ENCODE measurements at places on chromosomes 16 and 17.

DNA sequence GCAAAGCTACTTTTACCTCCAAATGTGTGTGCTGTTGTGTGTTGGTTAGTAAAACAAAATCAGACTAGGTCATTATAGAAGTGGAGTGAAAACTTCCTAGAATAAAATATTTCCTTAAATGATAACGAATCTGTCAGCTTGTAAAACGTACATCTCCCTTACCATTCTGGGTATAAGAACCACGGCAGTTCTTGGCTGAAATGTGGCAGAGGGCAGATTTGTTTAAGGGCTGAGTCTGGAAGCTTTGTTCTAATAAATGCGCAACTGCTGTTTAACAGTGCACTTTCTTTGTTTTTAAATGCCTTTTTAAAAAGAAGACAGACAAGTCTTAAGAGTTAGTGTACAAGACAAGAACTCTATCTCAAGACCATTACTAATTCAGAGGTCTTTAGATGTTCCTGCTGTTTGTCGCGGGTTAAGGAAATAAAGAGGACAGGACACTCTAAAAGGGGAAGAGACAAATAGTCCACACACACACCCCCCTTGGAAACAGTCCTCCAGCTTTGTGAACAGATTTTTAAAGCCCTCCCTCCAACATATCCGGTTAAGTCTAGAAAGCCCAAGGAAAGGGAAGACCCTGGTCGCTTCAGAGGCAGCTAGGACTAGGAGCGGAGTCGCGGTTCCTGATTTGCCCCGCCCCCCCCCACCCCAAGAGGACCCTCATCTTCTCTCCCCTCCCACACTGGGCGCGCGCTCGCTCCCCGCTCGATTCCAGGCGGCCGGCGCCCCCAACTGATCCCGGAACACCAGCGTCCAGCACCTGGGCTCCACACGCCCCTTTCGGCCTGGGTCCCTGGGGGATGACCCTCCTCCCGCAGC is 658 bp downstream of the SYNRG start:
- no peak for DNase-seq

GRCh38 chr17:78478757-78479297 is 98.4 kb downstream of the DNAH17 start:
- no peak for DNase-seq

GRCh38 chr17:69236464-69236863 is 7.8 kb upstream of the ABCA10 start:
- DNase-seq, result no peak

DNA sequence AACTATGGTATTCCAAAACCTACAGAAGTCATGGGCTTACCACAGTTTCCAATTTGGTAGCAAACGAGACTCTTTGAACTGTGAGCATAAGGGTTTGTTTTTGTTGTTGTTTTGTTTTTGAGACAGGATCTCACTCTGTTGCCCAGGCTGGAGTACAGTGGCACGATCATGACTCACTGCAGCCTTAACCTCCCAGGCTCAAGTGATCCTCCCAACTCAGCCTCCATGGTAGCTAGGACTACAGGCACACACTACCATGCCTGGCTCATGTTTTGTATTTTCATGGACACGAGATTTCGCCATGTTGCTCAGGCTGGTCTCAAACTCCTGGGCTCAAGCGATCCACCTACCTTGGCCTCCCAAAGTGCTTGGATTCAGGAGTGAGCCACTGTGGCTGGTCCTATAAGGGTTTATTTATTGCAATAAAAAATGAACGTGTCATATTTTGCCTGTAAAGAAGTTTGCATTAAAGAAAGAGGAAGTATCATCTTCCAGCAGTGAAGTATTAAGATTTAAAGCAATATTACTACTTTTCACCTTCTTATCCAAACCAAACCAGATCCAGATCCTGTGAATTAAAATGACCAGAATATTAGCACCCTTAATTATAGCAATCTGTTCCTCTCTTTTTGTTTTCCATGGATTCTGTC is 37.2 kb downstream of the KCNJ2 start:
- DNase-seq, result no peak

DNA sequence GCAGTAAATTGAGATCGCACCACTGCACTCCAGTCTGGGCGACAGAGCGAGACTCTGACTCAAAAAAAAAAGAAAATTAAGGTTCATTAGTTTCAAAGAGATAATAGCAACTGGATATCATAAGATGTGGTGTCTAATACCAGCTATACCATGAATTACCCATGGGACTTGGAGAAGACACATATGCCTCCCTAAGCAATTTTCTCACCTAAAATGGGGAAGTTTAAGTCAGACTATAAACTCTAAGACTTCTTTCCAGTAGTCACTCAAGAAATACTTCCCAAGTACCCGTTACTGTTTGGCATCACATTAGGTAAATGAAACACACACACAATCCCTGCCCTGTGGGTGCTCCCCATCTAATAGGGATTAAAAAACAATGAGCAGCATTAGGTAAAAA is 22.6 kb downstream of the SMURF2 start:
- no peak for DNase-seq

- no peak for DNase-seq
Observed at GRCh38 chr17:37717627-37718323, 27.1 kb downstream of the HNF1B start.

DNA sequence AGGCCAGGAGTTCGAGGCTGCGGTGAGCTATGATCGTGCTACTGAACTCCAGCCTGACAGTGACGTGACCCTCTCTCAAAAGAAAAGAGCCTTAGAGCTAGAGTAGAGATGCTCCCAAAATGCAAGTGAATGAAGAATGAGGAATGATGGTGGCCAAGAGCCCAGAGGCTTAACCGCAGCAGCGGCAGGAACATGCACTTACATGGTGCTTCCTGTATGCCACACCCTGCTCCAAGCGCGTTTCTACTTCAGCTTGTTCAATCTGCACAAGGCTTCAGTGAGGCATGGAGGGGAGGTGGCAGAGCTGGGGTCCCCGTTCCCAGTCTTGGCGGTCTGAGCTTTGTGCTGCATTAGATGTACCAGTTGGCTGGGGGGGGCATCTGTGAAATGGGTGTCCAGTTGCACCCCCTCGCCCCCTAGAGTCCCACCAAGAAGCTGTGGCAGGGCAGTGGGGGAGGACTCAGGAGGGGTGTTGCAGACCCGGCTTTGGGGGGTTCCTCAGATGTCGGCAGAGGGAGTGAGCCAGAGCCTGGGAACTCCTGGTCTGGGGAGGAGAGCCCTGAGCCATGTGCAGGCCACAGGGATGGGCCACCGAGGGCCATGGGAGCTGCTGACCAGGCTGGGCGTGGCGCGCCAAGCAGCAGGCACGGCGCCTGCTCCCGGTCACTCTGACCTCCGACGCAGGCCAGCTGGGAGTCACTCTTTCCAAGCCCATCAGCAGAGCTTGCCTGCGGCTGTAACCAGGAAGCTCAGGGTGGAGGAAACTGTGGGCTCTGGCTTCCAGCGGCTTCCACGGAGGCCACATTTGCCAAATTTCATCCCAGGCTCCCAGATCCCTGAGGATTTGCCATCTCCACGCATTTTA is 260.1 kb downstream of the PARN start:
- DNase-seq, result no peak

DNA sequence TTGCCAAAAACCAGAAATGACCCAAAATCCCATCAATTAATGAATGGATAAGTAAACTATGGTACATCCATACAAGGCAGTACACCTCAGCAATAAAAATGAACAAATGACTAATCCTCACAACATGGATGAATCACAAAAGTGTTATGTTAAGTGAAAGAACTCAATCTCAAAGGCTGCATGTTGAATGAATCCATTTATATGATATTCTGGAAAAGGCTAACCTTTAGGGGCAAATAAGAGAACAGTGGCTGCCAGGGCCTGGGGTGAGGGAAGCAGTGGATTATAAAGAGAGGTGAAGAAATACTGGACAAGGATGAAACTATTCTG is 46.1 kb upstream of the MSI2 start:
- no peak for DNase-seq

DNA sequence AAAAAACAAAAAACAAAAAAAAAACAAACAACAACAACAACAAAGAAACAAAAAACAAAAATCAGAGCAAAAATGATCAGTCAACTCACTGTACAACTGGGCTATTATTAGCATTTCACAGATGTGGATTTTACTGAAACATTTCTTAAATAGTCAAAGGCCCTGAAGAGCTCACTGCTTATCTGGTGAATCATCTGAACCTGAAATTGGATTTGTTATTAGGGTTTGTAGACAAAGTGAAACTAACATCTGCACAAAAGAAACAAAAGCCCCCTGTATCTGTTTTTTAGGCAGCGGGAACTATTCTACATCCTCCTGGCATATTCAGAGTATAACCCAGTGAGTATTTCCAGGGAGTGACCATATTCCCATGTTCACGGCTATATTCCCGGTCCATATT is 32.6 kb upstream of the KSR1 start:
- DNase-seq, result no peak

DNA sequence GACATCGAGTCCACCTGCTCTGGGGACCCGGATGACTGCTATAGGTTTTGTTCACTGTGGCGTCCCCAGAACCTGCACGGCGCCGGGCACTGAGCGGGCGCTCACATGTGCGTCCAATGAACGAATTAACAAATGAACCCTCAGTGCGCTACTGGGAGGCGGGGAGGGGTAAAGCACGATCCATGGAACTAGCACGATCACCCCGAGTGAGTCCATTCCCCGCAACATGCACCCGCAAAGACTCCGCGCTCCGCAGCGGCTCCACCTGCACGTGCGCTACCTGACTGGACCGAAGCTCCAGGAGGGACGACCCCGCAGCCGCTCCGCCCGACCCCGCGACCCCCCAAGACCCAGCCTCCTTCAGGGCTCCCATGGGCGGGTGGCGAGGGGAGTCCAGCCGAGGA is 491 bp downstream of the TRAP1 start:
- DNase-seq, result peak; percentile 39

- no peak for DNase-seq
Observed at GRCh38 chr16:48511071-48511540, 98.9 kb downstream of the N4BP1 start.

- no peak for DNase-seq
Observed at GRCh38 chr16:4376126-4376892, 4.7 kb downstream of the VASN start.

- no peak for DNase-seq
Observed at GRCh38 chr17:8421571-8421970, 14.1 kb upstream of the NDEL1 start.

DNA sequence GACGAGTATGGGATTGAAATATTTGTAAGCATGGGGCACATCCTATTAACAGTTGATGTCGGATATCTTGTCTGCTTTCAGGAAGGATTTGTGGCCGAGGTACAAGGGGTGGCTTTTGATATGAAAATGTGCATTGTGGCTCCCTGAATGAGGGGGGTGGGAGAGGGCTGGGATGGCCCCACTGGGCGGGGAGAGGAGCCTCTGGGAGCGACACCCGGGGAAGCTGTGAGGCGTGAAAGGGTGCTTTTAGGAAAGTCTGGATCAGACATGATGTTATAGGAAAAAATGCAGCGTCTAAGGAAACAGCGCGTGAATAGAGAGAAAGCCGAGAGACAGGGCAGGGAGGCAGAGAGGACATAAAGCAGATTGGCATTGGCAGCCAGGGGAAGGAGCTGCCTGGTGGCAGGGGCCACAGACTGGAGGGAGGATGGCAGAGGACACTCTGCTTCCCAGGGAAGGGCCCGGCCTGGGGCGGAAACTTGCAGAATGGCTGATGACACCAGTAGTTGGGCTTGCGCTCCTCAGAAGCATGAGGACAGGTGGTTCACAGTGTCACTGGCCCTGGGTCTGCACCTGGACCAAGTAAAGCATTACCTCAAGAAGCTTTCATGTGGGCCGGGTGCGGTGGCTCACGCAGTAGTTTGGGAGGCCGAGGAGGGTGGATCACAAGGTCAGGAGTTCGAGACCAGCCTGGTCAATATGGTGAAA is 95.7 kb downstream of the NTN1 start:
- DNase-seq, result no peak

GRCh38 chr16:56368545-56368944 is 56.8 kb downstream of the AMFR start:
- no peak for DNase-seq

GRCh38 chr17:10120109-10120485 is 78.3 kb downstream of the GAS7 start:
- no peak for DNase-seq

- no peak for DNase-seq
Observed at GRCh38 chr17:80031691-80032430, 3.8 kb downstream of the TBC1D16 start.

DNA sequence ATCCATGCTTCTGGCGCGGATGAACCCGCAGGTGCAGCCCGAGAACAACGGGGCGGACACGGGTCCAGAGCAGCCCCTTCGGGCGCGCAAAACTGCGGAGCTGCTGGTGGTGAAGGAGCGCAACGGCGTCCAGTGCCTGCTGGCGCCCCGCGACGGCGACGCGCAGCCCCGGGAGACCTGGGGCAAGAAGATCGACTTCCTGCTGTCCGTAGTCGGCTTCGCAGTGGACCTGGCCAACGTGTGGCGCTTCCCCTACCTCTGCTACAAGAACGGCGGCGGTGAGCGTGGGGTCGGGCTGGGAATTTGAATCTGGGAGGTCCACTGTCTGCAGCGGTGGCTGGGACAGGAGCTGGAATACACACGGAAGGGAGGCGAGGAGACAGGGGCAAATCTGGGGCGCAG is 904 bp downstream of the SLC6A2 start:
- DNase-seq, result no peak

- DNase-seq, result no peak
Observed at GRCh38 chr17:14199601-14200000, 37.1 kb downstream of the CDRT15 start.

GRCh38 chr17:19457046-19457445 is 46.0 kb downstream of the RNF112 start:
- DNase-seq, result no peak

DNA sequence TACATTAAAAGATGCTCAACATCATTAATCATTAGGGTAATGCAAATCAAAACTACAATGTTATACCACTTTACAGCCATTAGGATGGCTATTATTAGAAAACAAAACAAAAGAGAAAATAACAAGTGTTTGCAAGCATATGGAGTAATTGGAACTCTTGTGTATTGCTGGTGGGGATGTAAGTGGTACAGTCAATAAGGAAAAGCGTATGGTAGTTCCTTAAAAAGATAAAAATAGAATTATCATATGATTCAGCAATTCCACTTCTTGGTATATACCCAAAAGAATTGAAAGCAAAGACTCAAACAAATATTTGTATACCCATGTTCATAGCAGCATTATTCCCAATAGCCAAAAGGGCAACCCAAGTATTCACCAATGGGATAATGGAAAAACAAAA is 1.4 kb upstream of the CAPNS2 start:
- DNase-seq, result no peak

GRCh38 chr16:50467943-50468748 is 80.0 kb upstream of the NKD1 start:
- peak; percentile 21 for DNase-seq

DNA sequence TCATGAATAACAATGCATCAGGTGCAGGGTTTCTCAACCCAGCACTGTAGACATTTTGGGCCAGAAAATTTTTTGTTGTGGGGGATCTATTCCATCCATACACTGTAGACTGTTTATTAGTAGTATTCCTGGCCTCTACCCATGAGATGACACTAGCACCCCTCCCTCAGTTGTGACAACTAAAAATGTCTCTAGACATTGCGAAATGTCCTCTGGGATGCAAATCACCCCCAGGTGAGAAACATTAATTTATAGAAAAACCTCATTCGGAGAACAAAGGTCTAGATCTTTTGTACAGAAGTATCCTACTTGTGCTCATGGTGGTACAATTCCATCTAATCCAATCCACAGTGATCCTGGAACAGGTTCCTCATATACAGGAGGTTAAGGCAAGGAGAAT is 4.3 kb downstream of the ADAT1 start:
- DNase-seq, result no peak

GRCh38 chr17:16425698-16426659 is 10.6 kb downstream of the TRPV2 start:
- DNase-seq, result no peak

- DNase-seq, result no peak
Observed at GRCh38 chr17:74460241-74460640, 6.2 kb upstream of the CD300A start.

- no peak for DNase-seq
Observed at GRCh38 chr17:57211543-57211942, 44.8 kb upstream of the MSI2 start.

Data from stimulated activated CD4-positive, alpha-beta T cell treated with anti-CD3 and anti-CD28 coated beads, Interleukin-4, amount 100 ng/mL, for 1 hour (primary cell).